Mesothelial cell of epicardium (in vitro differentiated cells): ENCODE measurements at places on chromosomes 4 and X. TPM values are rescaled to one million over a fixed set of nuclear protein-coding genes. Genes with fewer than 3 reads are reported as not detected.

DNA sequence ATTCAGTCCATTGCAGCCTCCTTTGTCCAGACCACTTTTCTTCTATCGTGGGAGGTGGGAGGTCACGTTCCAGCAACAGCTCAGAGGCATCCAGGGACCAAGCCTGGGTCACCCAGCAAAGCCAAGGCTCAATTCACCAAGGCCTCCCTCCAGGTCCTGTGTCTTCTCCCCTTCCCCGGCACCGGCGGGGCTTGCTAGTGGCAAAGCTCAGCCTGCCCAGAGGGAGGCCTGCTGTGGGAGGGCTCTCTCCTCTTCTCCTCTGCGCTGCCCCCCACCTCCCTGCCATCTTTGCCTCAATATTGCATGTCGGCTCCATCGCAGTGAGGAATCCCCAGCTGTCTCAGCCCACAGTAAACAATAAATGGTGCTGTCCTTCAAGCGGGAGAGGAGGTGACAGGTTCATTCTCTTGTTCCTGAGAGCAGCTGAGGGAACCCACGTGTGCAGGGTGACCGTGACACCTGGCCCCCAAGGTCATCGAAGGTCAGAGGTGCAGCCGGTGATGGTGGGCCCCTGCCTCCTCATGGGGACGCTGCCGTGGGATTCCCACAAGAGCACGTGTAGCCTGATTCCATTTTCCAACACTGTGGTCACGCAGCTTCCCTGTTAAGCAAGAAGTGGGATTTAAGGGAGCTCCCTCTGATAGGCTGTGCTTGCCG lies 111.5 kb upstream of the PSAPL1 start:
- no peak overlapping the region for H3K4me3 ChIP-seq
- no peaks in the 10 kb centered on the region for H3K36me3 ChIP-seq

DNA sequence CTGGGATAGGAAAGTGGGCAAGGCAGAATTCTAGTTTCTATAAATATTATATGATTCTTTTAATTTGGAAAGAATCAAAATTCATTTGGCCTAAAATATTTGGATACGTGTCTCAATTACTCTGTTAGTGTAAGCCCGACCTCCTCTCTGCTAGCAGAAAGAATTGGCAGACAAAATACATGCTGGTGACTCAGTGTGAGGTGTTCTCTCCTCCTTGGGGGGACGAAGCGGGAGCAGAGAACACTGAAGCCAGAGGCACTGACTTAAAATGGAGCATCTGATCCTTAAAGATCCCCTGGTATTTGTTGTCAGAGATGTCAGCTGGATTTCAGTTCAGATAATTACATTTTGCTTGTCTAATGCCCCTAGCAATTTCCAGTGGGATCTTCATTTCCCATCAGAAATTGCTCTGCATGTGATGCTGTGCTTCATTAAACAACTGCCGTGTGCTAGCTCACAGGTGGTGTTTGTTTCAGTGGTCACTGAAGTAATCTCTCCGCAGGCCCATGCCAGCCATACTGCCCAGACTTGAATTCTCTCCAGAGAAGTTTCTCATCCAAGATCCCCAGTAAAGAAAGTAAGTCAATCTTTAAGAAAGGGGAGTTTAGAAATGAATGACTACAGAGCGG lies 188.7 kb upstream of the TLL1 start:
- peaks cover 3% of the 10 kb centered on the region for H3K4me1 ChIP-seq
- H3K27ac ChIP-seq: no peak overlapping the region
- no peak overlapping the region for H3K4me3 ChIP-seq
- H3K36me3 ChIP-seq: no peaks in the 10 kb centered on the region

DNA sequence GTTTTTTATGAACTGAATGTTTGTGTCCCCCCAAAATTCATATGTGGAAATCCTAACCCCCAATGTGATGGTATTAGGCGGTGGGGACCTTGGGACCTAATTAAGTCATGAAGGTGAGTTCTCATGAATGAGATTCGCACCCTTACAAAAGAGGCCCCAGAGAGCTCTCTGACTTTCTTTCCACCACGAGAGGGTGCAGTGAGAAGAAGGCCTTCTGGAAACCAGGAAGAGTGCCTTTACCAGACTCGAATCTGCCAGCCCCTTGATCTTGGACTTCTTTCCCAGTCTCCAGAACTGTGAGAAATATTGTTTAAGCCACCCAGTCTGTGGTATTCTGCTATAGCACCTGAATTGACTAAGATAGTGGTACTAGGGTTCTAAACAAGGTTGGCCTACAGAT lies 40.8 kb downstream of the STK26 start:
- no peak overlapping the region for H3K4me3 ChIP-seq
- H3K27me3 ChIP-seq: no peaks in the 10 kb centered on the region
- H3K36me3 ChIP-seq: peaks cover 16% of the 10 kb centered on the region
- no peak overlapping the region for H3K27ac ChIP-seq
- no peak for DNase-seq

- no peak overlapping the region for H3K4me3 ChIP-seq
- peaks cover 86% of the 10 kb centered on the region for H3K27me3 ChIP-seq
- no peak overlapping the region for H3K27ac ChIP-seq
- DNase-seq: no peak
- H3K4me1 ChIP-seq: peaks cover 3% of the 10 kb centered on the region
These were observed 3.5 kb downstream of the JAKMIP1 start for GRCh38 chr4:6196871-6197270.

- H3K36me3 ChIP-seq: no peaks in the 10 kb centered on the region
- H3K27ac ChIP-seq: no peak overlapping the region
- H3K4me3 ChIP-seq: no peak overlapping the region
- H3K27me3 ChIP-seq: peaks cover 24% of the 10 kb centered on the region
- DNase-seq: no peak
- no peaks in the 10 kb centered on the region for H3K4me1 ChIP-seq
These were observed 73.4 kb downstream of the FRMPD3 start for GRCh38 chrX:107522901-107523300.

DNA sequence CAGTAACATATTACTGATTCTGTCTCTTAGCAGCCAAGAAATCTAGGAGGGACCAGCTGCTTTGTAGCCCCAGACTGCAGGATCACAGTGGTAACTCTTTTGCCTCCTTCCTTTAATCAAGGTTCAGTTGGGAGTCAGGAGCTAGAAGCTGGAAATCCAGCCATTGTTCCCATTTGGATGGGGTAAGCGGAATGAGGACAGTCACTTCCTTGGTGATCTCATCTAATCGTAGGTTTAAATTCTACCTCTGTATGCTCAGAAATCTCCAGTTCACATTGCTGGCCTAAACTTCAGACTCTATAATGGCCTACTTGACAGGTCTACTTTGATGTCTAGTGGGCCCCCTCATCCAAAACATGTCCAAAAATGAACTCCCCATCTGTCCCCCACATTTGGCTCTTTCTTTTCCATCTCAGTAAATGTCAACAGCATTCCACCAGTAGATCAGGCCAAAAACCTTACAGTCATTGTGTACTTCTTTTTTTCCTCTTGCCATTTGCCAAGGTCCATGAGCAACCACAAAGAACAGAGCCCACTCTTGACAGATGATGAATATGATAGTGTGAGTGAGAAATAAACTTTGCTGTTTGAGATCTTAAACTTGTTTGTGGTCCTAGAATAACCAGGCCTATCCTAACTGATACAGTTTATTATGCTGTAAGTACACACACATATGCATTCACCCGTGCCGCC lies 40.1 kb downstream of the WWC2 start:
- H3K36me3 ChIP-seq: peaks cover 5% of the 10 kb centered on the region
- H3K27me3 ChIP-seq: no peaks in the 10 kb centered on the region
- no peak overlapping the region for H3K27ac ChIP-seq
- H3K4me1 ChIP-seq: peaks cover 19% of the 10 kb centered on the region
- no peak for DNase-seq

The CFAP99 gene
- total RNA-seq: 0.11 TPM in 1 of 3 replicates, not detected in the others

GRCh38 chrX:78950009-78950835 lies 5.0 kb downstream of the P2RY10 start:
- H3K27ac ChIP-seq: no peak overlapping the region
- H3K4me1 ChIP-seq: no peaks in the 10 kb centered on the region
- DNase-seq: no peak
- no peak overlapping the region for H3K4me3 ChIP-seq

GRCh38 chr4:10951306-10951705 lies 266.7 kb upstream of the CLNK start:
- no peak for DNase-seq
- no peak overlapping the region for H3K27ac ChIP-seq
- peaks cover 5% of the 10 kb centered on the region for H3K4me1 ChIP-seq
- H3K27me3 ChIP-seq: no peaks in the 10 kb centered on the region
- H3K36me3 ChIP-seq: no peaks in the 10 kb centered on the region

GRCh38 chr4:100360211-100360610 lies 157.6 kb downstream of the EMCN start:
- no peak overlapping the region for H3K27ac ChIP-seq
- DNase-seq: no peak
- H3K36me3 ChIP-seq: peaks cover 2% of the 10 kb centered on the region
- no peaks in the 10 kb centered on the region for H3K27me3 ChIP-seq
- H3K4me1 ChIP-seq: no peaks in the 10 kb centered on the region
- no peak overlapping the region for H3K4me3 ChIP-seq

The GCNA gene
- total RNA-seq: 0.84 to 1.1 TPM (median 0.94 TPM) in 3 replicates

The ADH1A gene
- not detected in 3 replicates for total RNA-seq
